ENCODE measurements at places on chromosomes 16 and 17.

DNA sequence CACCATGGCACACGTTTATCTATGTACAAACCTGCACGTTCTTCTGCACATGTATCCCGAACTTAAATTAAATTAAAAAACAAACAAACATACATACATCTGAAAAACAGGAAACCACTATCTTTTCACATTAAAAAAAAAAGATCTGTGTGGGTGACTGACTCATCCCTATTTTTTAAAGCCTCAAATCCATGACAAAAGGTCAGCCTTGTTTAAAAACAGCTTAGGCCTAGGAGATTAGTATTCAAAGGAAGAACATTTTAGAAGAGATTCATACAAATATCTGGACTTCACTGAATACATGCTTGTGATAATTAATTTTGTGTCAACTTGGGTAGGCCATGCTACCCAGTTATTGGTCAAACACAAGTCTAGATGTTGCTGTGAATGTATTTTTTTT, 4.7 kb upstream of the PRKAR1A start:
- DNase-seq = no peak
- H3K4me3 ChIP-seq = no peak overlapping the region
- no peaks in the 10 kb centered on the region for H3K27me3 ChIP-seq
- no peaks in the 10 kb centered on the region for H3K36me3 ChIP-seq
- no peak overlapping the region for H3K27ac ChIP-seq
- H3K4me1 ChIP-seq = peaks cover 5% of the 10 kb centered on the region

DNA sequence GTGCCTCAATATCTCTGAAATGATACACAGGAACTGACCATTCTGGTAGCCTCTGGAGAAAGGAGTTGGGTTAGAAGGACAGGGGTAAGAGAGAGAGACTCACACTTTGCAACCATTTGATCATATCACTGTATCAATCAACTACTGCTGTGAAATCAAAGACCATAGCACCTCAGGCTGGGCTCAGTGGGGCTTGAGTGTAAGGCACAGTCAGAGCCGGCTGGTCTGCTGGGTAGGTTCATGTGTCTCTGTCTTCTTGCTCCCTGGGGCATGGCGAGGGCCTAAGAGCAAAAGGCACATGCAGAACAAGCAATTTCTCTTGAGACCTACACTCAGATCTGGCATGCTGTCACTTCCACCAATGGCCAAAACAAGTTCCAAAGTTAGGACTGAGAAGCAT, 46.7 kb upstream of the C16orf82 start:
- H3K36me3 ChIP-seq = no peaks in the 10 kb centered on the region
- H3K27ac ChIP-seq = no peak overlapping the region
- DNase-seq = no peak
- no peak overlapping the region for H3K4me3 ChIP-seq

GRCh38 chr17:32345951-32346600, 3.9 kb upstream of the ZNF207 start:
- H3K27me3 ChIP-seq = no peaks in the 10 kb centered on the region
- no peak overlapping the region for H3K27ac ChIP-seq
- H3K4me1 ChIP-seq = peaks cover 10% of the 10 kb centered on the region
- no peaks in the 10 kb centered on the region for H3K36me3 ChIP-seq
- DNase-seq = no peak

- H3K4me3 ChIP-seq = no peak overlapping the region
- H3K27me3 ChIP-seq = peaks cover 8% of the 10 kb centered on the region
- no peaks in the 10 kb centered on the region for H3K4me1 ChIP-seq
- no peak for DNase-seq
- no peak overlapping the region for H3K27ac ChIP-seq
Measured at GRCh38 chr16:29760567-29761279, 14.9 kb upstream of the C16orf54 start.

- H3K27ac ChIP-seq = no peak overlapping the region
- no peak overlapping the region for H3K4me3 ChIP-seq
- H3K4me1 ChIP-seq = no peaks in the 10 kb centered on the region
Measured at GRCh38 chr16:3292604-3293003, 9.3 kb downstream of the ZNF263 start.

- H3K27me3 ChIP-seq = no peaks in the 10 kb centered on the region
- H3K4me1 ChIP-seq = no peaks in the 10 kb centered on the region
- DNase-seq = no peak
- peaks cover 4% of the 10 kb centered on the region for H3K36me3 ChIP-seq
Measured at GRCh38 chr16:49637933-49638672, 217.8 kb downstream of the ZNF423 start.

GRCh38 chr17:79927688-79928501, 88.7 kb upstream of the CBX4 start:
- H3K27ac ChIP-seq = no peak overlapping the region
- peaks cover 79% of the 10 kb centered on the region for H3K27me3 ChIP-seq
- H3K4me3 ChIP-seq = no peak overlapping the region
- peaks cover 18% of the 10 kb centered on the region for H3K4me1 ChIP-seq
- DNase-seq = no peak
- H3K36me3 ChIP-seq = no peaks in the 10 kb centered on the region

DNA sequence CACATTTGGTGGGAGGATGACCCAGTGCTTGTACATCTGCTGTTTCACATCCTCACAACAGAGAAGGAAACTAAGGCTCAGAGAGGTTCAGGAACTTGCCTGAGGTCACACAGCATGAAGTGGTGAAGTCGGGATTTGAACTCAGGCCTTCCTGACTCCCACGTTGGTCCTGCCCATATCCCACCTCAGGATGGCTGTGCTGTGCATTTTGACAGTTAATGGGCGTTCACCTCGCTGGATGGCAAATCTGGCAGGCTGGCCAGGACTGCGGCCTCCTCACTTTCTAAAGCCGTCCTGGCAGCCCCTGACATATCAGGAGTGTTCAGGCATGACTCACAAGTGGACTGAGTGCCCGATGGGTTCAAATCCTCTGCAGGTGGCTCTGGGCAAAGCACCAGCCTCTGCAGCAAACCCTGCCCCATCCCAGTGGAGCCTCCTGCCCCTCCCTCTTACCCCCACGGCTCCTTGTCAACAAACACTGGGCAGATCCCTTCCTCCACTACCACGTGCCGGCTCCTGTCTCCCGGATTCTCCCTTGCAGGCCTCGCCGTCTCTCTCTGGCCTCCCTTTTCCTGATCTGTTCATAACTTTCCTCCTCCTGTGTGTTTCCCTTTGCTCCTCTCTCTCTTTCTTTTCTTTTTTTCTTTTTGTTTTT, 29.2 kb downstream of the SOCS3 start:
- no peak overlapping the region for H3K27ac ChIP-seq
- H3K36me3 ChIP-seq = no peaks in the 10 kb centered on the region
- no peaks in the 10 kb centered on the region for H3K27me3 ChIP-seq
- H3K4me3 ChIP-seq = no peak overlapping the region
- no peak for DNase-seq
- no peaks in the 10 kb centered on the region for H3K4me1 ChIP-seq

DNA sequence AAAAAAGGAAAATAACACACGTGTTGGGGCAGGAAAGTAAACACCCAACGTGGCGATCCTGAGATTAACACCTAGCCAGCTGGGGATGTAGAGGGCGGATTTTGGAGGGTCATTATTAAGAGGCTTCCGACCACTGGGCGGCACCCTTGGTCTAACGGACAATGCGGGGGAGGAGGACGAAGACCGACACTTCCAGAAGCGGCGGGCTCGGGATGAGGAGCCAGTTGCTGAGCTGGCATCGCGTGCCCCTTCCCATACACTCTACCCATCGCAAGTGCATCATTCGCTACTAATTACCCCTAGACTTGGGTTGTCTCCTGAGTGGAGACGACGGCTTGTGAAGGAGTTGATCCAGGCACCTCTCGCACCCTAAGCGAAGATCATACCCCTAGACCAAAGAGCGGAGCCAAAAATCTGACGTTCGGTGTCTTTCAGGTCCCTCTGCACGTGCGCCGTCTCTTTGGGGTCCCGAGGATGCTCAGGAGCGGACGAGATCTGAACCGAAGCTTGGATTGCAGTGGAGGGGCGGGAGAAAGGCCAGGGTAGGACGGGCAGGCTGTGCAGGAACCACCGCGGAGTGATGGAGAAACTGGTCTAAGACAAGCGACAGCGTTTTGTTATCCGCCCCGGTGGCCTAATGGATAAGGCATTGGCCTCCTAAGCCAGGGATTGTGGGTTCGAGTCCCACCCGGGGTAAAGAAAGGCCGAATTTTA, 17.6 kb downstream of the ZNF213 start:
- no peaks in the 10 kb centered on the region for H3K36me3 ChIP-seq
- peak overlapping the region; percentile 71 for H3K27ac ChIP-seq
- peak; percentile 94 for DNase-seq
- peak overlapping the region; percentile 54 for H3K4me3 ChIP-seq

GRCh38 chr17:17206913-17207335, 791 bp upstream of the PLD6 start:
- peaks cover 6% of the 10 kb centered on the region for H3K4me1 ChIP-seq
- peak overlapping the region; percentile 75 for H3K27ac ChIP-seq
- H3K4me3 ChIP-seq = peak overlapping the region; percentile 47
- no peaks in the 10 kb centered on the region for H3K27me3 ChIP-seq

GRCh38 chr16:7372095-7372494, 39.5 kb downstream of the RBFOX1 start:
- H3K36me3 ChIP-seq = no peaks in the 10 kb centered on the region
- DNase-seq = no peak
- no peak overlapping the region for H3K27ac ChIP-seq
- H3K4me3 ChIP-seq = no peak overlapping the region
- H3K27me3 ChIP-seq = no peaks in the 10 kb centered on the region
- no peaks in the 10 kb centered on the region for H3K4me1 ChIP-seq

DNA sequence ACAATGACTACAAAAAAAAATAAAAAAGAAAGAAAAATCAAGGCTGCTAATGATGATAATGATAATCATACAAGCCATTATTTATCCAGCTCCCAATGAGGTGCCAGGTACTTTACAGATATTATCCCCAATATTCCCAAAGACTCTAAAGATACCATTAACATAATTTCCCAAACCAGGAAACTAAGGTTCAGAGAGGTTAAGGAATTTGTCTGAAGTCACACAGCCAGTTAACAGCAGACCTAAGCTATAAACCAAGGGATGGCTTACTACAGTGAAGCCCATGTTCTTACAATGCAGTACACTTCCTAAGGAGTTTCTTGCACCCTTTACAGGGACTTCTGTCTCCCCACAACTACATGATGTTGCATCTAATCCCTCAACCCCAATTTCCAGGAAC, 45.7 kb upstream of the CDH5 start:
- no peak for DNase-seq
- H3K27ac ChIP-seq = no peak overlapping the region
- H3K4me3 ChIP-seq = no peak overlapping the region
- H3K27me3 ChIP-seq = peaks cover 8% of the 10 kb centered on the region
- H3K36me3 ChIP-seq = no peaks in the 10 kb centered on the region

DNA sequence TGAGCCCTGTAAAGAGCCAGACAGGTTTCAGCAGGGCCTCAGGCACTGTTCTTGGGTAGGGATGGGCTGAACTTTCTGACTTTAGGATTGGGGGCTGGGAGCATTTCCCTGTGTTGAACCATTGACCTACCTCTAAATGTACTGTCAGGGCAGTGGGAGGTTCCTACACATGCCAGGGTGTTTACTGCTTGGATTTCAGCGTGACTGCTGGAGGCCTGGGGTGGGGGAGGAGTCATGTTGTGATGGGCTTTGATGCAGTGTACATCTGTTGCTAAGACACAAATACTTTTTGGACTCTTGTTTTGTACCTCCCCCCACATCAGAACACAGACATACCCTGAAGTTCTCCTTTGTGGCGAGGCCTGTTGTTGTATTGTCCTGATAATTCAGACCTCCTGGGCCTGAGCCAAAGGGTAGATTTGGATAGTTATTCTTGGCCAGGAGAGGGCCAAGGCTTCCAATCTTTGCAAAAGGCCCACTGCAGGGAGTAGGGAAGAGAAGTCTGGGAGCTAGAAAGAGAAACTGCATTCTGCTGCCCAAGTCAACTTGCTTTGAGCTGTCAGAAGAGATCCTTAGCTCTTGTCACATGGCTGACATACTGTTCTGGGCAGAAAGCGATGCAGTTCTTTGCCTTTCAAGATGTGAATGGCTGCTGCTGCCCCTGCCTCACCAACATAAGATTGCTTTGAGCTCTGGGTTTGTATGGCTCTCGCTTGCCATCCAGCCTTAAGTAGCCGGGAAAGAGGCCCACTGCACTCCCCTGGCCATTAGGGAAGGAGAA, 3.7 kb downstream of the NFE2L1 start:
- H3K36me3 ChIP-seq = peaks cover 40% of the 10 kb centered on the region
- peak; percentile 85 for DNase-seq
- H3K4me1 ChIP-seq = peaks cover 61% of the 10 kb centered on the region
- H3K27me3 ChIP-seq = no peaks in the 10 kb centered on the region
- H3K27ac ChIP-seq = peak overlapping the region; percentile 95

DNA sequence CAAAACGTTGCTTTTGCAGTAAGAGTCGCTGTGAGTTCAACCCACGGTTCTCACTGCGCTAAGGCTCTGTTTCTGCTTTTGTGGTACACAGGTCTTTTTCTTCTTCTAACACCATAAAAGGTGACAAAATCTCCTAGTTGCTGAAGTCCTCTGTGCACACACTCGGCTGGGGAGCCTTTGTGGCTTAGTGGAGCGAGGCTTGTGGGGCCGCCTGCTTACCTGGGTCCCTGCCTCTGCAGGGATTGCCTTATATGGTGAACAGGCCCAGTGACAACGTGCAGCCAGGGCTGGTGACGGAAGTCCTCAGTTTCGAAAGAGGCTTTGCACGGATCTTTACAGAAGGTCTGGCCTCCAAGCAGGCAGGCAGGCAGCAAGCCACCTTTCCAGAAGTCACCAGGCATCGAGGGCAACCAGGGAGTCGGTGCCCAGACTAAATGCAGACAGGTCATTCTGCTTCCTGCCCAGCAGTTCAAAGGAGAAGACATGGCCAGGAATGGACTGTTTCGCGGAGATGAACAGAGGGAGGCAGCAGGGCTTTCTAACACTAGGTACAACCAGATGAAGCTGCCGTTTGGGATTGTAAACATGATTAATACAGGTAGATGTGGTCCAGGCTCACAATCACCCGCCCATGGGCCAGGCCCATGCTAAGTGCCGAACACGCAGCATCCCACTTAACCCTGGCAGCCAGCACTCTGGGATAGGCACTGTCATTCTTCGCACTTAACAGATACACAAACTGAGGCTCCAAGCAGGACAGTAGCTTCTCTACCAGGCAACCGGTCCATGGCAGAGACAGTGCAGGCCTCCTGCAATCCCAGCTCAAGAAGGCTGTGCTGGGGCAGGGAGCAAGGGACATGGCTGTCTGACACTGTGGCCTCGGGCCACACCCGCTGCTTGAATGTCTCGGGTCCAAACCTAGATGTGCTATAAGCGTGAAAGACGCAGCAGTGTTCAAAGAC, 10.7 kb upstream of the MEAK7 start:
- H3K4me3 ChIP-seq = no peak overlapping the region
- no peaks in the 10 kb centered on the region for H3K27me3 ChIP-seq
- H3K4me1 ChIP-seq = no peaks in the 10 kb centered on the region
- no peak overlapping the region for H3K27ac ChIP-seq

- H3K36me3 ChIP-seq = peaks cover 17% of the 10 kb centered on the region
- DNase-seq = no peak
- H3K4me1 ChIP-seq = peaks cover under 1% of the 10 kb centered on the region
Measured at GRCh38 chr16:56414366-56414765, 11.0 kb downstream of the AMFR start.

- no peak overlapping the region for H3K4me3 ChIP-seq
- H3K36me3 ChIP-seq = no peaks in the 10 kb centered on the region
- H3K4me1 ChIP-seq = peaks cover 24% of the 10 kb centered on the region
- H3K27me3 ChIP-seq = no peaks in the 10 kb centered on the region
- peak; percentile 79 for DNase-seq
Measured at GRCh38 chr16:78684030-78684611, 584.7 kb downstream of the WWOX start.
